ENCODE measurements at places on chromosomes 16 and 17.

GRCh38 chr17:69575346-69575761, 160.9 kb downstream of the MAP2K6 start:
- DNase-seq, result no peak

GRCh38 chr16:57727610-57728009, 8.0 kb upstream of the KATNB1 start:
- DNase-seq, result no peak

GRCh38 chr16:2967211-2967631, 1.9 kb upstream of the PAQR4 start:
- DNase-seq, result no peak

DNA sequence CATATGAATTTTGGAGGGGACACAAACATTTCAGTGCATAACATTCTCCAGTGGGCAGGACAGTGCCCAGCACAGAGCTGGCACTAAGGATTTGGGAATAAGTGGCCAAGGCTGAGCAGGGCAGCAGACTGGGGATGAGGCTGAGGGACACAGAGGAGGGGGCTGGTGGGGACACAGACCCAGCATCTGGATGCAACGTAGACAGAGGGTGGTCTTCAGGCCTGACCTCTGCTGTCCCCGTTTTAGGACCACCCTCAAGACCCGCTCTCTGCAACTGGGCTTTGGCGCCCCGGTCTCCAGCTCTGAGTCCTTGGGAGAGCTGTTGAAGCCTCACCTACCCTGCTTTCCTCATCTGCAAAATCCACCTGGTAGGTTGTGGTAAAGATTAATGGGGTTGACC, 3.3 kb upstream of the PRSS33 start:
- no peak for DNase-seq

GRCh38 chr17:81959362-81960129, 1.4 kb downstream of the NOTUM start:
- DNase-seq, result peak; percentile 60

DNA sequence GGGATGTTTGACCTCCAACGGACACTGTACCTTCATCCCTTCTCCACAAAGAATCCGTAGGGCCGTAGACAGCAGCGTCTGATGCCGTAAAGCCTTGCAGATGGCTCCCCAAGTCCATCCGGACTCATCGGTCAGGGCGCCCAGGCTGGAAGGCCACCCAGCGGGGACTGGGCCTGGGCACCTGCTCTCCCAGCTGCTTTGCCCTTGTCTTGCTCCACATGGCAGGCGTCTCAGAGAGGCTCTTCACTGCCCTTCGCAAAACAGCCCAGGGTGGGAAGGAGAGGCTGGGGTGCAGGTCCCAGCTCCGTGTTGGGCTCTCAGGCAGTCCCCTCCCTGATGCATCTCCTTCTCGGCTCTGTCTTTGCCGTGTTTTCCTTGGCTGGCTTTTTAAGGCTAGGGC, 6.2 kb upstream of the RPTOR start:
- DNase-seq, result no peak

DNA sequence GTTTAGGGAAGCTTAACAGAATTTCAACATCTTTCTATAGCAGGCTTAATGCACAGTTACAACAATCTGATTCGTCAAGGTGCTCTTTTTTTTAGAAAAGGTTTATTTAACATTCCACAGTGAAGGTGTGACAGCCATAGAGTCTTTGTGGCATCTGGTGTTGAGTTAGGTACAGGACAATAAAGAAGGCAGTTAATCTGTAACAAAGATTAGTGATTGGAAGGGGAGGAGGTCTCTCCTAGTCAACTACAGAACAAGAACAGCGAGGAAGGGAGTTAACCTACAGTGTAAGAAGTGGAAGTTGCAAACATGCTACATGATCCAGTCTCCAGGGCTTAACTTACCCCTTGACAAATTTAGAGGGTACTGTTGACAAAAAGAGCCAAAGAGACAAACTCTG, 3.0 kb upstream of the ZDHHC7 start:
- DNase-seq, result no peak

DNA sequence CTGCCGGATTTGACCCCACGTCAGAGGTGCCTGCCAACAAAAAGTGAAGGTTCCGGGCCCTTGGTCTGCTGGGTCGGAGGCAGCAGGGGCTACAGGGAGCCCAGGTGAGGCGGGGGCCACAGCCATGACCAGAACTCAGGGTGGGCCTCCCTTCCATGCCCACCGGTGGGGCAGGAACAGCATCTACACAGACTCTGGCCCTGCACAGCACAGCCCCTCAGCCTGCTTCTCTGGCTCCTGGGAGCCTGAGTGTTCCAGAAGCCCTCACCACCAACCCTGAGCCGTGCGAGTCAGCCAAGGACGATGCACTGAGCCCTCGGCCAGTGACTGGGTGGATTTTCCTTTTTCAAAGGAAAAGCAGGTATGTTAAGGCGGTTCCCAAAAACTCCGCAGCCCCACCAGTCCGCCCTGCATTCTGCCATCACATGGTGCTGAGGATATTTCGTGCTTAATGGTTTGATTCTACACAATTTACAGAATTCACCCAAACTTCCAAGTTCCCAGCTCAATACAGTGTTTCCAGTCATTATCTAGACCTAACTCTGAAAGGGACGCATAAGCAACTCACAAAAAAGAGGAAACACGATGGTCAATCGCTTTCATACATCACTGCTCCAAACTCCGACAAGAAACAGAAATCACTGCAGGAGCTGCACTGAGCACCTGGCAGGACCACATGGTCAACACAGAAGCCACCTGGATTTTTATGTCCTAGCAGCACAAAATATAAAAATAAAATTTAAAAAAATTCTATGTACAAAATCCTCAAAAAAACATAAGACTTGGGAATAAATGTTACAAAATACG, 19.4 kb upstream of the C16orf95 start:
- no peak for DNase-seq

DNA sequence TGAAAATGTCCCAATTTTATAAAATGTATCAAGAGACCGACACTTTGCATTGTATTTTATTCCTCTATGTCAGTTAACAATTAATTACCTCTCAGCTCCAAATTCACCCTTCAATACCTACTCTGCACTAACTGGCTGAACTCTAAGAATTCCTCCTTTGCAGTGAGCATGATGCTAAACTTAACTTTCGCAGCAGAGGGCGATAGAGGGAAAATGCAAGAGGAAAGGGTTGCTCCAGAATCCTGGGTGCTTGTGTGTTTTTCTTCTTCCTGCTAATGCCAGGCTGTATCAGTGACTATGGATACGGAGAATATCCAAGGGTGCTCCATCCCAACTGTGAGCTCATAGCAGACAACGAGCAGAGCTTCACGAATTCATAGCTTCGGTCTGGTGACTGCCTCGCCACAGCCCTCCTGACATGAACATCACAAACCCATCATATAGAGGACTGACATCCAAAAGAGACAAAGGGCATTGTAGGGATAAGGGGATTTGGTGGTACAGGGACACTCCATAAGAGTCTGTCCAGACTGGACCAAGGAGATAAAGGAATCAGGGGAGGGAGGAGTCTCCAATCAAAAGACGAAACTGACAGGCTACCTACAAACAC, 172.9 kb downstream of the STX8 start:
- no peak for DNase-seq

DNA sequence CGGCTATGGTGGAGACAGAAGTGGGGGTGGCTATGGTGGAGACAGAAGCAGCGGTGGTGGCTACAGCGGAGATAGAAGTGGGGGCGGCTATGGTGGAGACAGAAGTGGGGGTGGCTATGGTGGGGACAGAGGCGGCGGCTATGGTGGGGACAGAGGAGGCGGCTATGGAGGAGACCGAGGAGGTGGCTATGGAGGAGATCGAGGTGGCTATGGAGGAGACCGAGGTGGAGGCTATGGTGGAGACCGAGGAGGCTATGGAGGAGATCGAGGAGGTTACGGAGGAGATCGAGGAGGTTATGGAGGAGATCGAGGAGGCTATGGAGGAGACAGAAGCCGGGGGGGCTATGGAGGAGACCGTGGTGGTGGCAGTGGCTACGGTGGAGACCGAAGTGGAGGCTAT, 24.1 kb downstream of the HEATR9 start:
- DNase-seq, result no peak

- no peak for DNase-seq
These were observed 72.9 kb downstream of the HS3ST3B1 start for GRCh38 chr17:14373614-14374259.

GRCh38 chr16:51022955-51023354, 128.1 kb downstream of the SALL1 start:
- DNase-seq, result no peak

GRCh38 chr16:73071131-73071940, 23.4 kb upstream of the ZFHX3 start:
- no peak for DNase-seq

- no peak for DNase-seq
These were observed 125.2 kb upstream of the CDC42EP4 start for GRCh38 chr17:73436954-73437353.

- DNase-seq, result no peak
These were observed 37.6 kb downstream of the SALL1 start for GRCh38 chr16:51113236-51114125.

- no peak for DNase-seq
These were observed 18.4 kb downstream of the CYB5D2 start for GRCh38 chr17:4161192-4161966.

DNA sequence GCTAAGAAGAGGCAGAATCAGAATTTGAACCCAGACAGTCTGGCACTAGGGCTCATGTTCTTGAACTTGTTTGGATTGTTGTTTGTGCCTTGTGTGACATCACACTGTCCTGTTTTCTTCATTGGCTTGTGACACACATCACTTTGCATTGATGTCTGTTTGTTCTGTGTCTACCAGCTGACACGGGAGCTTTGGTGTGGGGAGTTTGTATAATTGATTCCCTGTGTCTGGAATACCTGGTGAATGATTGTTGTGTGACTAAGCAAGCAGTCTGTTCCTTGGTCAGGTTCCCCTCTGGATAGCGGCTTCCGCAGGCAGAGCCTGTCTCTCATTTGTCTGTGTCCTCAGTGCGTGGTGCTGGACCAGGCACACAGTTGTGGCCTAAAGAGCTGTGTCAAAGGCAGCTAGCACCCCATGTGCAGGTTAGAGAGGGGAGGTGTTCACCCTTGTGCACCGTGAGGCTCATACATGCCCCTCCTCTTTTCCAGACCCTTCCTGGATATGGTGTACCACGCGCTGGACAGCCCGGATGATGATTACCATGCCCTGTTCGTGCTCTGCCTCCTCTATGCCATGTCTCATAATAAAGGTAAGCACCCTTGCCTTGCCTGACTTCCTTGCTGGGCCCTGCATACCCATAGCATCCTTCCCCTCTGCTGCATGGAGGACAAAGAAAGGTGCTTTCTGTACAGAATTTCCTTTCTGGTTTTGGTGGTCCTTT, 80.1 kb downstream of the CLEC16A start:
- DNase-seq, result no peak

DNA sequence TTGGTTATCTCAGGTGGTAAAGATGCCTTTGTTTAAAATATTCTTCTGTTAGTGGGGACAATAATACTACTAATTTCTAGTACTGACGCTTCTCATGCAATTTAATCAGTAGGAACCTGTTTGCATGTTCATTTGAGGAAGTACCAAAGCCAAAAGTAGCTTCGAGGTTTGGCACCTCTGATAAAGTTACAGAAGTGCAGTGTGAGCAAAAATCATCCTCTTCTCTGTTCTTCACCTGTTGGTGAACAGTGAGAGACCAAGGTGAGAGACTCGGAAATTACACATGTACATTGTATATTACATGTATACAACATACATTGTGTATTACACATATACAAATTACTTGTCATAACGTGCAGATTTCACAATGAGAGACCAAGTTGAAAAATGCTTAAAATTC, 404.6 kb downstream of the MAF start:
- no peak for DNase-seq

DNA sequence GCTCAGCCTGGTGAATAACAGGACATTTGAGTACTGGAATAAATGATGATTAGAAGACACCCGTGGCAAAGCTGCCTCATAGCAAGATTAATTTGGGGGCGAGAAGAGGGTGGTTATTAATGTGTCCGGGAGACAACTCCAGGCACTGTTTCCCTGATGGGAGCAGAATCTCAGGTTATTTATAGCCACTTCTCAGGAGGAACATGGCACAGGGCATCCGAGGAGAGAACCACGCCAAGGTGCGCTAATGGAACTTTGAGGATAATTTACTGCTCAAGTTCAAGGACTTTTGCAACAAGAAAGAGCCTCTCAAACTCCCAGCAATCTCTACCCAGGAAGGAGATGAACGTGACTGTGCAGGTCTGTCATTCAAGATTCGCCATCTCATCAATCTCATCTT, 362.5 kb upstream of the ERCC4 start:
- DNase-seq, result no peak

- no peak for DNase-seq
These were observed 80.6 kb downstream of the OR1D5 start for GRCh38 chr17:2982854-2983253.

DNA sequence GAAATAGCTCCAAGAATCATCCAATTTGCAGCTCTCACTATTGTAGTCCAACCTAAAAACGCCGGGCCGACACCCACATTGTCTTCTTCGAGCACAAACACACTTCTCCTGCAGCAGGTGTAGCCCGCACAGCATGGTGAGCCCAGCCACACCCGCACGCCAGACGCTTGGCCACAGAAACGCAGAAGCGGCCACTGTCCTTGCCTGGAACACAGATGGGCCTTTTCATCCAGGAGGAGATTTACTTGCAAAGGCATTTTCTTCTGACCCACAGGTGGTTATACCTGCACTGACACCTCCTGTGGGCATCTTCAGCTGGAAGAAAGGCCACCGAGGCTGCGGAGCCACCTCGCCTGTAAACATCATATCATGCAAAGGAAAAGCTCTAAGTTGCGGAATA, 98.4 kb downstream of the ADCY9 start:
- DNase-seq, result no peak

- no peak for DNase-seq
These were observed 15.5 kb downstream of the VPS35 start for GRCh38 chr16:46673320-46674013.

DNA sequence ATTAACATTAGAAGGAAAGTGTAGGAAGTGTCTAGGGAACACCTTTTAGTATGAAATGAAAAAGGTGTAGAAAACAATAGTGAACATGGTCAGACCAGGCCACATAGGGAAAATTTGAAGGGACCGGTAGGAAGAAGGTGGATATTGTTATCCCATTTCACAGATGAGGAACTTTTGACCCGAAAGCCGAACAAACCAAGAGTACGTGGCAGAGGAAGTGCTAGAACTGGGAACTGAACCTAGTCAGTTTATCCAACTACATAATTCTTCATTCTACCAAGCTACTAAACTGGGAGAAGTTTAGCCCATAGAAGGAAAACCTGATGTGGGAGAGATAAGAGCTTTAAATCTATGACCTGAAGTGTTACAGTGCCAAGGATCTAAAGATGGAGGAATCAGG, 43.2 kb downstream of the YPEL2 start:
- DNase-seq, result no peak

DNA sequence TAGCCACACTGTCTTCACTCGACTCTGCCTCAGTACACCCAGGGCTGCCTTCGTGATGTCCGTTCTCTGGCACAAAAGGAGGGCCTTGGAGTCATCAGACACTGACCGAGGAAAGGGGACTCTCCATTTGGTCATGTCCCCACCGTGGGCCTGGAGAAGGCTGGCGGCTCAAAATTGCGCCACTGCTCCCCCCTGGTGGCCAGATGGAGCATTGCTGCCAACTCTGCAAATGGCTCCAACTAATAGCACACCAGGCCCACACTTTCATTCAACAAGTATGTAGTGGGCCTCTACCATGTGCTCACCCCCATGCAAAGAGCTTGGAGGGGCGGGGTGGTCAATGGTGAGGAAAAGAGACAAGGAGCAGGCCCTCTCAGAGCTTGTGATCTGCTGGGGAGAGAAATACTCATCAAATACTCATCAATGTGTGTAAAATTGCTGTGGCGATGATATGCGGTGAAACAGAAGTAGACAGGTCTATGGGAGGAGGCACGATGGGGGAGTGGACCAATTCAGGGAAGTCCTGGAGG, 5.2 kb upstream of the GRIN2C start:
- DNase-seq, result peak; percentile 46

- no peak for DNase-seq
These were observed 999 bp downstream of the XYLT1 start for GRCh38 chr16:17469741-17470181.
